ENCODE measurements at places on chromosomes 1 and 21.

DNA sequence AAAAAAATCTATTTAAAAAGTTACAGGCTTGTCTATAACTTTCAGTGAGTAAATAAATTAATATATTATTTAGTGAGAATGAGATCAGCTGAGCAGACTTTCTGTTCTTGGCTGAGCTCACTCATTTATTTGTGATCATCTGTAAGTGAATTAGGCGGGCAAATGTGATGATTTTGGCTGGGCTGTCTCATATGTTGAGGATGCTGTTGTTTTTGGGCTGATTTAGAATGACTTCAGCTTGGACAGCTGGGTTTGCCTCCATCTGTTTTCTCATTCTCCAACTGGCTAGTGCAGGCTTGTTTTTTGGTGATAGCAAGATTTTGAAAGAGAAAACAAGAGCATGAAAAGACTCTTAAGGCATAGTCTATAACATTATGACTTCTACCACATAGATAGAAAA, 475.8 kb upstream of the OLFM3 start:
- no peak for DNase-seq

DNA sequence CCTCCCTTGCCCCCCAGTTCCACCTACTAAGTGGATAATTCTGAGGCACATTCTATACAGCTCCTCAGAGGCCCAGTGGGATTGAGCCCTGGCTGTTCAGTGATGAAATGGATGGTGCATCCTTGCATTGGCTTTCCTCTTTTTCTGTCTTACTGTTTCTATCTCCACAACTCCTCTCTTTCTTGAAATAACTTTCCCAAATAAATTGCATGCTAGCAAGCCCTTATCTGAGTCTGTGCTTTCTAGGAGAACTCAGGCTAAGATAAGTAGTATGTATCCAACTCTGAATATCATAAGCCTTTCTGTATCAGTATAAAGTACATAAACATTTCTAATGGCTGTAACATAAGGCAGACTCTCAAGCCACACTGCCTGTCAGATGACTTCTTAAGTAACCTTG, 603.8 kb upstream of the USP24 start:
- DNase-seq, result no peak

- no peak for DNase-seq
Measured at GRCh38 chr1:176382163-176382562, 80.8 kb upstream of the PAPPA2 start.

- DNase-seq, result no peak
Measured at GRCh38 chr1:205041998-205042910, 758 bp upstream of the CNTN2 start.

GRCh38 chr1:59101518-59101917, 195.4 kb upstream of the FGGY start:
- no peak for DNase-seq

DNA sequence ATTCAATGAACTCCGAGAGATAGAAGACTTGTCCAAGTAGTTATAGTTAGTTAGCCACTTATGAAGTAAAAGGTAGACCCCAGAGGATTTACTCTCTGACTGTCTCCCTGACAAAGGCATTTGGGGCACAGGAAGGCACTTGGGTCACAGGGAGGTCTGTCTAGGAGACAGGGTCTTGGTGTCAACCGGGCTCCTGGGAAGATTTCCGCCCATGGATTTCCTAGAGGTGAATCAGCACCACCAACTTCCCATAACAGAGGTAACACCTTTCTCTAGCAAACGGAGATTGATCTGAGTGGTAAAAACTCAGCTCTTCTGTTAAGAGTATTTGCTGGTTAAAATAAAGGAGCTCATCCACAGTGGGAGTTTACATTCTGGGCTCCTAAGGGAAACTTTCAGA, 16.4 kb downstream of the CCN1 start:
- DNase-seq, result no peak

GRCh38 chr1:30403726-30404125, 319.7 kb downstream of the MATN1 start:
- DNase-seq, result no peak

- no peak for DNase-seq
Measured at GRCh38 chr21:34796518-34797200, 127.9 kb downstream of the CLIC6 start.

- peak; percentile 98 for DNase-seq
Measured at GRCh38 chr21:31397939-31398338, 53.9 kb upstream of the TIAM1 start.
